Left renal cortex interstitium (tissue), 4 donors: ENCODE measurements at places on chromosomes 16 and 17.
A peak's percentile ranks its signal among the peaks of the same experiment; 100 is the strongest.

DNA sequence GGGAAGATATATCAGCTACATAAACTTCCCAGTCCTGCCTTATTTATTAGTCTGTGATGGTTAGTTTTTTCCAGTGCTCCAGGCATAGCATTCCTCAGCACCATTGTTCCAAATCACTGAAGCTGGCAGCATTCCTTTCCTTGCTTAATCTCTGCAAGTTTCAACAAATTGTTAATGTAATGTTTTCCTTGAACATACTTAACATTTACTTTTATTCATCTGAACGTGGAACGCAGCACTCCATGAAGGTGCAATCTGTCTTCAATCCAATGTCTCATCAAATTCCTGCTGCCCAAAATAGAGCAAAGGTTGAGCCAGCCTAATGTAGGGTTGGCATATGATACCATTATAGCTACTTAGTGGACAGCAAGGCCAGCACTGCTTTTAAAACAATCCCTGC lies 441.1 kb upstream of the RBFOX1 start:
- peak; percentile 41 for DNase-seq

DNA sequence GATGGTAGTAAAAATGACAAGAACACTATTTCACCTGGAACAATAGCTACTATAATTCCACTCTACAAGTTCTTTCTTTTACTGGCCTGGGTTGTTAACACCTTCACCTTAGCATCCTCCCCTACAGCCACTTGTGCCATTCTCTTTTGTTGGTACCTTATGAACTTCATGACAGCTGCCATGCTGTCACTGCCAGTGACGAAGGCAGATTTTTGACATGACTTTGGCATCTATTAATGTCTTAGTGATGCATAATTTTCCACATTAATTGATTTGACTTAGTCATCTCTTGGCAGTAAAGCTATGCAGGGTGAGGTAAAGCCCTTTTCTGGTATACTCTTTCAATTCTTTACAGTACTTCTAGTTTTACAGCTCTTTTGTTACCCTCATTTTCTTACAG lies 207.9 kb downstream of the TANC2 start:
- no peak for DNase-seq

- DNase-seq = no peak
These were observed 464 bp upstream of the MRM1 start for GRCh38 chr17:36600936-36601302.

DNA sequence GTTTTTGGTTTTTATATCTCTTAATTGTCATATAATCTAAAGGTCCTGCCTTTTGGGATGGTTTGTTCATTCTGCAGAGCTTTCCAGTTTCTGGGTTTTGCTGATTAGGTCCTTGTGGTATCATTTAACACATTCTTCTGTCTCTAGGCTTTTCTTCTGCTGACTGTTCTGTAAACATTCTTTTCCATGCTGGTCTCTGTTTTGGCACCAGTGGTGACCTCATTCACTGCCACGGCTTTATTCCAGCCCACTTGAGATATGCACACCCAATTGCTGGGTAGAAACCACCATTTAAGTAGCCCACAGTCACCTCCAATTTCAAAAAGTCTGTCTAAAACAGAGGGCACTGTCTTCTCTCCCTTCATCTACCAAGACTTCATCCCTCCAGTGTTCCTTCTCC lies 31.1 kb upstream of the COX10 start:
- DNase-seq = no peak

DNA sequence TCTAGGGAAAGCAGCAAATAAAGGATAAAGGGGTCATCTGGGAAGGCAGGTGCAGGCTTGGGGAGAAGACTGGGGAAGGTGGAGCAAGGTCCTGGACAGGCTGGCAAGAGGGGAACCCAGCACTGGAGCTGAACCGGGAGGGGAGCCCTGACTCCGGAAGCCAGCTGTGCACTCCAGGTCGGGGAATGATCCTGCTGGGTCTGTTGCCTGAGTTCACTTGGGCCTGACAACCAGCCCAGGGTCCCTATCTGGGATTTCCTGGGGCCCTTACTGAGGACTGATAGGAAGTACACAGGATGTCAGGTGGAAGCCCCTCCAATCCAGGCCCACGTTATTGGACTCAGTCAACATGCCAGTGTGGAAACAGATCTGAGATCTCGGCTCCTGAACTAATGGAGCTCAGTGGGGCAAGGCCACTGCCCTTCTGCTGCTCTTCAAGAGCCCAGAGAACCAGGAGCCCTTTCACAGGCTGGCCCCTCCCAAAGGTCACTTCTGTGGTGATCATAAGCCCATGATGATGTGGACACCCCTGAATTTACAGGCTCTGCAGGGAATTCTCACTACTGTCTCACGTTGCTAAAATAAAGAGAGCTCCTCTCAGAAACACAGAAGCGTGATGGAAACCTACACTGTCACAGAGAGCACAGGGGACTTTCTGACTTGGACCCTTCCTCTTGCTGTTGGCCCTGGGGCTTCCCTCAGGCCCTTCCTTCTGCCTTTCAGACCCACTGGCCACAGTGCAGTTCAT lies 19.9 kb upstream of the PITPNM3 start:
- DNase-seq = no peak

GRCh38 chr17:82602487-82602886 lies 45.8 kb downstream of the WDR45B start:
- no peak for DNase-seq

DNA sequence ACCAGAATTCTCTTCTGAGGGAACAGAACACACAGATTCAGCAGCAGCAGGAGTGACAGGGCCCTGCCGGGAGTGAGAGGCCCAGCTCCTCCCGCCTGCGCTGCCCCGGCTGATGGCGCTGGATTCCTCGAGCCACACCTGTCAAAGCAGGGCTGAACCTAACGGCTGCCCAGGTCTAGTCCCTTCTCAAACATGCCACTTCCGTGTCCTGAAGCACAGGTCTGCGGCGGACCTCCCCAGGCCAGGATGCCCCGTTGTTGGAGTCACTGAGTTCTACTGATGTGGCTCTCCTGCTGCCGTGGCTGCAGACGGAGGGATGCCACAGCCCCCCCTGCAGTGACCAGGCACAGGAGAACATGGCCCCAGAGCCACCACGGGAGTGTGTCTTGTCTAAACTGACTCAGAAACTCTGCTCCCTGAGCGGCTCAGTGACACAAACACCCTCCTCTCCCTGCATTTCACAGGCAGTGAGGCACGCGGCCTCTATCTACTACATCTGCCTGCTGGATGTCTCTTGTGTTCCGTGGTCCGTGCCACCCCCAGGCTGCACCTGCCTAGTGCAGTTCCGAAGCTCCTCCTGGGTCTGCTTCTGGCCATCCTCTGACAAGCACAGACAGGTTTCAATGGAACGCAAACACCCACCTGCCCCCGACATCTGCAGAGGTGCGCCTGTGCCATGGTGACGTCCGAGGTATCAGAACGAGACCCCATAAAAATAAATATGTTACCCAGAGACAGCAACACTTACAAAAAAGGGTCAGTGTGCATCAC lies 44.7 kb upstream of the DNAH17 start:
- DNase-seq = no peak

DNA sequence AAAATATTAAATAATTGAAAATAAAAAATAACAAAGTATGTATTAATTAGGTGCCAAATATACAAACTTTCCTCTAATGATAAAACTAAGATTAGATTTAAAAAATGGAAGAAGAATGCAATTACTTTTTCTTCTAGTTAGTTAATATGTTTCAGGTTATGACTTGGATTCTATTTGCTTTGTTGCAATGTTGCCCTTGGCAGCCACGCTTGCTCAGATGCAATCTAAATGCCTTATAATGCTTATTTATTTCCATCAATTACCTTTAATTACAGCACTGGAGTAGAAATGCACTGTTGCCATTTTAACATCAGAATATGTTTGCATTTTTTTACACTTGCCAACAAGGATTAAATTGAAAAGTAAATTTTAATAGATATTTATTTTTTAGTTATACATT lies 263.9 kb downstream of the CNTNAP4 start:
- no peak for DNase-seq

DNA sequence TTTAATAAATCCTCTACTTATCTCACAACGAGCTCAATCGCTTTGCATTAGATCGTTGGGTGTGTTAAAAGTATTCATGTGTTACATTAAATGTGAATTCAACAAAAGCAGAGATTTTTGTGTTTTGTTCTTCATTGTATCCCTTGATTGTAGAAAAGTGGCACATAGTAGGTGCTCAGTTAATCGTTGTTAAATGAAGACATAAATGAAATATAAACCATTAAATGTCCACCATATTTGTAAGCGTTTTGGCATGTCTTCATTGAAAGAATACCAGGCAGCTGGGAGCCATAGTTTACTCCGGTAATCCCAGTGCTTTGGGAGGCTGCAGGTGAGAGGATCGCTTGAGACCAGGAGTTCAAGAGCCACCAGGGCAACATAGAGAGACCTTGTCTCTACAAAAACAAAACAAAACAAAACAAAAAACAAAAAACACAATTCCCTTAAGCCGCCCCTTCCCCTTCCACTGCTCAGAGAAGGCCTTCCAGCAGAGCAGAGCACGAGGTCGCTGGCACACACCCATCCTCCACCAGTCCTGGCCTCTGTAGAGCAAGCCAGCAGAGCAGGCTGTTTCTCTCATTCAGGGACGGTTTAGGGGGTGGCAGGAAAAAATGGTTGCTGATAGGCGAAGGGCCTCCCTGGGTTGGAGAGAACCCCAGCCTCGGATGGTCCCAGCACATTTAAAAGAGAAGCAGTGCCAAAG lies 673 bp upstream of the CHD9 start:
- DNase-seq = no peak

DNA sequence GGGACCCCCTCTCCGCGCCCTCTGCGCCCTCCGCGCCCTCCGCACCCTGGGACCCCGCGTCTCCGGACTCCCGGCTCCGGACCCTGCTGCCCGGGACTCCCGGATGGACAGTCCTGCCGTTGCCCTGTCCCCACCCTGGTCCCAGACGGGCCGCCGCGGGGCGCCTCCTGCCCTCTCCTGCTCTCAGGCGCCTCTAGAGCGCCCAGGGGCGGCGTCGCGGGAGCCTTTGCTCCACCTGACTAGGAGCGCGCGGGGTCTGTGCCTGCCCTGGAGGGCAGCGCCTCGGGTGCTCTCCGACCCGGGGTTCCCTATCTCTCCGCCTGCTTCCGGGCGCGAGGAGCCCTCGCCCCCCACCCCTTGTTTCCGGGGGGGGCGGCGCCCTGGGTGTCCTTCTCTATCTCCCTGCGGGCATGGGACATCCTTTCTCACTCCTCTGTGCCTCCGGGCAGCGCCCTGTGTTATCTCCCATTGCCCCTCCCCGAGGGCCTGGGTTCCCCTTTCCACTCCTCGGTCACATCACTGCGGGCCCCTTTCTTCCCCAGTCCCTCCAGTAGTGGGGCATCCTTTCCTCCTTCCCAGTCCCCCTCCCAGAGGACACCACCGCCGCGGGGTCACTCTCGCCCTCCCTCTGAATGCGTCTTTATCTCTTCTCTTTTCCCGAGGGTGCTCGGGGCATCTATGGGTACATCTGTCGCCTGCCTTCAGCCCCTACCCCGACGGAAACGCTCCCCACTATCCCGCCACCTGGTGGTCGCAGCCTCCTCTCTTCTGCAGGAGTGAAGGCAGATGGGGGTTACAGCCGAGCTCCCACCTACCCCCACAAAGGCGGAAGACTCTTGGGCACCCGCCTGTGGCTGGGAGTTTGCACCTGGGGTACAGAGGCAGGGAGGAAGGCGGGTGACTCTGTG lies 875 bp downstream of the PRKCB start:
- no peak for DNase-seq

DNA sequence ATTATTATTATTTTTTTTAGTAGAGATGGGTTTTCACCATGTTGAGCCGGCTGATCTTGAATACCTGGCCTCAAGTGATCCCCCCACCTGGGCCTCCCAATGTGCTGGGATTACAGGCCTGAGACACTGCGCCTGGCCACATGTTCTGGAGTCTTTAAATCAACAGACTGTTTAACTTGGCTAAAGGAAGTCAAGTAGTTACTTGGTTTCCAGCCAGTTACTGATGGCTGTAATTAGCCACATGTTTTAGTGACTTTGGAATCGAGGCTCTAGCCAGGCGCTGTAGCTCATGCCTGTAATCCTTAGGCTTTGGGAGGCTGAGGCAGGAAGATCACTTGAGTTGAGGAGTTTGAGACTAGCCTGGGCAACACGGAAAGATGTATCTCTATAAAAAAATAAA lies 699.2 kb upstream of the RBFOX1 start:
- no peak for DNase-seq

DNA sequence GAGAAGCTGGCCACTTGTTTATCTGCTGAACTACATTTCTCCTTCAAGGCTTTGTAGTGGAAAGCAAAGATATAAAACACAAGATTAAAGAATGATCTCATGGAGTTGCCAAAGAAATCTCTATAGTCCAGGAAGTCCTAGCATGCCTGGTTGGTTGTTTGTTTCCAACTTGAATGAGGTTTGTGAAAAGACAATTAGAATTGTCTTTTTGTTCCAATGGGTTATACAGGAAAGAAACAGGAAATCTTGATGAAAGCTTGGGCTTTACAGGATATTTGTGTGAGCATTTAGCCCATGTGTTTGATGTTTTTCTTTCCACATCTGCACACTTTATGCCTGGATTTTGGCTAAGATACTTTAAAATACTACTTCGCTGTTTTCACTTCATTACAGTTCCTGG lies 273.4 kb downstream of the CEP112 start:
- no peak for DNase-seq

DNA sequence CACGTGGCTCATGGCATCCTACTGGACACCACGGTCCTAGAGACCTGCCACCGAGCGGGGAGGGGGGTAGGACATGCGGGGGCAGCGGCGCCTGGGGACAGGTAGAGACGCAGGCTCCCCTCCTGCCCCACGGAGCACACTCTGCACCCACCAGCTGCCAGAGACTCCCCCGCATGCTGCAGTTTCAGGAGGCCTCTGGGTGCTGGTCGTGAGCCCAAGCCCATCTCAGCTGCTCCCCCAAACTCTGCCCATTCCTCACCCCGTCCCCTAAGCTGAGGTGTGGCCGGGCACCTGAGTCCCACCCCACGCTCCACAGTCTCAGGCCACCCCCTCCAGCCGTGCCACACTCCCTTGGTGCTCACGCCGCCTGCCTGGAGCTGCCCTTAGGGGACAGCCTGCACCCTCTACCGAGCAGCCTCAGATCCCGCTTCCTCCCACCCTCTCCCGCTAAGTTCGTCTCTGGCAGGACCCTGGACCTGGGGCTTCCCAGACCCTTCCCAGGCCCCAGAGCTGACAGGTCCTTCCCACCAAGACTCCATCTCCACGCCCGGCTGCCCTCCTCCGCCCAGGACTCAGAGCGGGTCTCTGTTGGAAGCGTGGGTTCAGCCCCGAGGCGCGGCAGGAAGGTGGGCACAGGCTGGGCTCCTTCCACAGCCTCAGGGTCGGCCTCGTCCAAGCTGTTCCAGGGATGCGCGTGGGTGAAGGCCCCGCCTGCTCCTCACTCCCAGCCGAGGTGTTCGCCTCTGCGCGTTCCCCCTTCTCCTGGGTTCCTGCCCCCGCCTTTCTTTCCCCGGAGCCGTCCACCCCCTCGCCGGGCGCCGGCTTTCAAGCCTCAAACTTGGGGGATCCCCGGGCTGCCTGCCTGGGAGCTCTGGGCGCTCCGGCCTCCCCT lies 1.3 kb downstream of the RAB40B start:
- no peak for DNase-seq
